ENCODE measurements at places on chromosomes 11 and 22.

DNA sequence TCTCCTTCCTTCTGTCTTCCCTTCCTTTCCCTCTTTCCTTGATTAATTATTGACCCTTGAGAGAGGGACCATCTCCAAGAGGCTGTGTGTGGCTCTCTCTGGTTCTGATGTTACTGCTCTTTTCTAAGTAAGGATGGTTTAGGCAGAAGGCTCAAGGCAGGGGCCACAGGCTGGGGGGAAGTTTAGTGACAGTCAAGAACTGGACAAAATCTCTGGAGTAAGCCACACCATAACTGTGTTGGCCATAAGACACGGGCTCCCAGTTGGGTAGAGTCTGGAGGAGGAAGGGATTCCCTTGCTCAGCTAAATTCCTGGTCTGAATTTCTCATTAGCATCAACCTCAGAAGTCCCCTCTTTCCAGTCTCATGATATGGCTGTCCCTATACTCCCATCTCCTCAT, 74.7 kb downstream of the BUD13 start:
- DNase-seq: no peak

DNA sequence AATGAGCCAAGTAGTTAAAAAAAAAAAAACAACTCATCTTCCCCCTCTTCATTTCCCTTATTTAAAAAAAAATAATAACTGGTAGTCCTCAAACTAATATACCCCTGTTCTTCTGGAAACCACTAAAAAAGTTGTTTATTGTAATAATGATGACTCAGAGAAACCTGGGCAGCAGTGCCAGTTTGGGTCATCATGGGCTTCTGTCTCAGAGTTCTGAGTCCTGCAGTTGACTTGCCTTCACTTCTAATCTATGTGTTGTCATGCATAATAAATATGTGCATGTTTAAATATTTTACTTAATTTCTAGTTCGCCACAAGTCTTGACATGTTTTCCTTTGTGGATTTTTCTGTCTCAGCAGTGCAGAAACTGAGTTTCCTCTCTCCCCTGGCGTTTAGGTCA, 46.8 kb downstream of the PPP2R1B start:
- no peak for DNase-seq

DNA sequence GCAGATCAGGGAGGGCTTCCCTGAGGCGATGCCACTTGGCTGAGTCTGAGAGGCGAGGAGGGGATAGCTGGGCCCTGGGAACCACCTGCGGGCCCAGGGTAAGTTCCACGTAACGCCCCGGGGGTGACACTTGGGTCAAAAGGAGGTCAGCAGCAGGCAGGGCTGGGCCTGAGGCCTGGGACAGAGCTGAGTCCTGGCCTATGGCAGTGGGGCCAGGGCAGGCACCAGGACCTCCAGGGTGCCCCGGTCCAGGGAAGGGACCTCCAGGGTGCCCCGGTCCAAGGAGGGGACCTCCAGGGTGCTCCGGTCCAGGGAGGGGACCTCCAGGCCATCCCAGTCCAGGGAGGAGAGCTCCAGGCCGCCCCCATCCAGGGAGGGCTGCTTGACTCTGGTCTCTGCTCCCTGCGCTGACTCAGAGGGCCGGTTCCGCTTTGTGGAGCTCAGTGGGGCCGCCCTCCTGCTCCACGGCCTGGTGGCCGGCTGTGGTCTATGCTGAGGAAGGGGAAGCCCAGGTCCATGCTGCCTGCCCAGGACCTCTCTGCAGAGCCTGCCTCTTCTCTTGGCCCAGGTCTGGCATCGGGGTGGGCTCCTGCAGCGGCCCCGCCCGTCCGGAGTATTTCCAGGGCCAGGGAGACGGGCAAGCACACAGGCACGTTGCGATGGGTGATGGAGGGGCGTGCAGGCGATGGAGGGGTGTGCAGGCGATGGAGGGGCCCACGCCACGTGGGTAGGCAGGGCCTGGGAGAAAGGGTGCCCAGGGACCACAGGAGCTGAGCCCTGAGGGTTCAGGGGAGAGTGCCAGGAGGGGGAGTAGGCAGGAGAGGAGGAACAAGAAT, 19.5 kb upstream of the WNT7B start:
- no peak for DNase-seq

GRCh38 chr22:21940521-21940920, 12.1 kb downstream of the PPM1F start:
- DNase-seq: no peak

- peak; percentile 78 for DNase-seq
These were observed 27.1 kb downstream of the ARAP1 start for GRCh38 chr11:72724851-72725723.

Measured in GM12864 (cell line).